ENCODE measurements at places on chromosomes 7 and 10.
A peak's percentile ranks its signal among the peaks of the same experiment; 100 is the strongest.

DNA sequence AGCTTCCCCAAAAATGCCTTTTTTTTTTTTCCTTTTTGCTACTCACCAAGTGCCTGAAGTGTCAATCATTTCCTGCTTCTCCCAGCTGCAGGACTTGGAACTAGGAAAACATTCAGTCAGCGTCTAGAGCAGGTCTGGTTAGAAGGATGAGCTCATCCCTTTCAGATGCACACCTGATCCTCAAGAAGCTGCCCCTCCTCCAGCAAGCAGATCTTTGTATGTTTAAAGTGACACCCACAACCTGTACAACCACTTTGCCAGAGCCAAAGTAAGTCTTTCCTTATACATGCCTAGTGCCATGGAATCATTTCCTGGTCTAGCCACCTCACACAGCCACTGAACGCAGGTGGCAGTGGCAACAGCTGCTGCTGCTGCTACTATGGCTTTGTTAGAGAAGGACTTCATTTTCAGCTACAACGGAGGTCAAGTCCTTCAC, 10.4 kb upstream of the USP54 start:
- DNase-seq = peak; percentile 19

DNA sequence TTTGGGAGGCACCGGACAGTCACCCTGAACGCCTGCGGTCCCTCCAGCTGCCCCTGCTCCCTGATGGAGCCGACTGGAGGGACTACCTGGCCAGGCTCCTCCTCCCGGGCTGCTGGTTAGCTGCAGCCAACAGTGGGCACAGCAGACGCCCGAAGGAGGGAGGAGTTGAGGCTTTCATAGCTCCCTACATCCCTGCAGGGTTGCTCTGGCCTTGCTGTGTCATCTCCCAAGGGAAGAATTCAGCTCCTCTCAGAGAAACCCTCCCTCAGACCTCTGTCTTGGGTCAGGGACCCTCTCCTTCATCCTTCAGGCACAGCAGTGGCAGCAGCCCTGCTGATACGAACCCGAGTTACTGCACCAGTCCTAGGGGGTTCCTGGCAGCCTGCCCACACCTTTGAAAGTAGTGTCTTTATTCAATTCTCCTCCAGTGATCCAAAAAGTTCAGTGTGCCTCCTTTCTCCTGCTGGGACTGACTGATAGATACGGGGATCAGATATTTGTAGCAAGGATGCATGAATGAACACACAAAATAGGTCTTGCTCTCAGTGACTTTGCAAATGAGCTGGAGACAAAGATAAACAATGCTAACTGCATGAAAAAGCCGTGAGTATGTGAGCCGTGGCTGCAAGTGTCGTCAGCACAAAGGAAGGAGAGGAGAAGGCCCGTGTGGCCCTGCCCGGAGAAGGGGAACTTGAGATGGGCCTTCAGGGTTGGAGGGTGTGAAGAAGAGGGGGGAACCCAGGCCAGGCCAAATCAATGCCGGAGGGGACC, 136.6 kb downstream of the PRKAG2 start:
- DNase-seq = no peak

DNA sequence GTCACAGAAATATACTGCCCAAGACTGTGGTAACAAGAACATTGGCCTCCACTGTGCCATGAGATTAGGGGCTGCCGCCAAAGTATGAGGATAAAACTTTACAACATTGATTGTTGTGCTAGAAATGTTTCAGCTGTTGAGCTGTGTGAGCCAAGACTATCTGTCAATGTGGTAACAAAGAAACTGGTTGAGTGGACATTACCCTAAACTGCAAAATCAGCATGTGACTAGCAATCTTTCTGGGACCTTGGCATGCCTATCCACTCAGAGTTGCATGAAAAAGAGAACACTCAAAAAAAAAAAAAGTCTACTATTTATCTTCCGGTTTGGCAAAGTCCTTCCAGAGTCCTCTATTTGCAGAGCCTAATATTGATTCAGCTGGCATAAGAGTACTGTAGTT, 605.6 kb upstream of the CNTNAP2 start:
- no peak for DNase-seq

DNA sequence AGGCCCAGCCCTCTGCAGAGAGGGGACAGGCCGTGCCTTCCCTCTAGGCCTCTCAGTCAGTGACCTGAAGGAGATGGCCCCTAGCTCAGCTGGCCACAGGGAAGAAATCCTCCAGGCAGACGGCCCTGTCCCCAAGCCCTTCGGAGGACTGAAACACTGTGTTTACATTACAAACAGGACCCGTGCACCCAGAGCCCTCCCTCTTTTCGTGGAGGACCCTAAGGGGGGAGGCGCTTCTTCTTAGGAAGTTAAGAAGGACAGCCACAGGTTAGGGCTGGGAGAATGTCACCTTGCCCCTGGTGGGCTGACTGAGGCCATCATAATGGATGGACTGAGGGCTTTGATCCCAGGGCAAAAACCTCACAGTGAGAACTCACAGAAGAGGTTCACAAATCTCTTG, 154.9 kb downstream of the SLIT1 start:
- DNase-seq = no peak

Measured in choroid plexus epithelial cell (primary cell).